Thymus (tissue), 14 donors: ENCODE measurements at places on chromosomes 11 and 22. TPM values are rescaled to one million over a fixed set of nuclear protein-coding genes. Genes with fewer than 3 reads are reported as not detected.

The ZFP91 gene
- 35.8 TPM for total RNA-seq

The DDT gene
- total RNA-seq, result 95.7 TPM

The APOBEC3B gene
- 6.8 TPM for total RNA-seq

The TRIM6 gene
- total RNA-seq, result 1.7 TPM

The MMP13 gene
- total RNA-seq, result 0.42 TPM
